ENCODE measurements at places on chromosomes 5 and 9.

GRCh38 chr9:38737246-38737645 lies 17.3 kb upstream of the FAM240B start:
- DNase-seq, result no peak

GRCh38 chr9:7879551-7880245 lies 80.1 kb upstream of the DMAC1 start:
- peak; percentile 71 for DNase-seq

DNA sequence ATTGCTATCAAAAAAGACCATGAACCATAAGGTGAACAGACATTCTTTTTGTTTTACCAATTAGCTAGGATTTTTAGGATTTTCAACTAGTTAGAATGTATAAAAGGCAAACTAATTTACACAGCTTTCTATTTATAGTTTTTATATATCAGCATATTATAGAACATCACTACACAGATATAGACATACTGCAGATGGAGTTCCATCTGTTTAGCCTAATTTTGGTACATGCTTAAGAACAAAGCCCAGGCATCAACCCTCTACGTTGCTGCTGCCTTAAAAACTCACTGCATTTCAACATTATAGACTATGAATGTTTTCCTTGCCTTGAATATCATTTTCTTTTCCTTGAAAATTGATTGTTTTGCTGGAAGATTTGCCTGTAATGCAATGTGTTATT lies 2227.5 kb upstream of the C9orf72 start:
- DNase-seq, result peak; percentile 7

GRCh38 chr9:131297903-131298302 lies 8.4 kb downstream of the PLPP7 start:
- DNase-seq, result no peak

DNA sequence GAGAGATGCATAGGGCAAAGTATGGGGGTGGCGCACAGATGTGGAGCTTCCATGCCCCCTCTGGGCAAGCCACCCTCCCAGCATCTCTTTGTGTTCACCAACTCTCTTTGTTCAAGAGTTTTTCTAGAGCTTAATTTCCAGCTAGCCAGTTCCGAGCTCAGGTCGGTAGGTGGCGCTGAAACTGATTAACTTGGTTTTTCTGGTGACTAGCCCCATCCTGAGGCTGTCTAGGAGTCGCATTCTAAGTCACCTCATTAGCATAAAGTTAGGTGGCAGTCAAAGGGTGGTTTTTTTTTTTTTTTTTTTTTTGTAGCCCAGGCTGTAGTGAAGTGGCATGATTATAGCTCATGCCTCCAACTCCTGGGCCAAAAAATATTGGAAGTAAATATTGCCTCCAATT lies 476.4 kb downstream of the KDM4C start:
- DNase-seq, result no peak

- DNase-seq, result no peak
Measured at GRCh38 chr9:126509718-126510117, 104.0 kb upstream of the LMX1B start.

GRCh38 chr5:126359884-126360283 lies 63.3 kb upstream of the GRAMD2B start:
- no peak for DNase-seq

DNA sequence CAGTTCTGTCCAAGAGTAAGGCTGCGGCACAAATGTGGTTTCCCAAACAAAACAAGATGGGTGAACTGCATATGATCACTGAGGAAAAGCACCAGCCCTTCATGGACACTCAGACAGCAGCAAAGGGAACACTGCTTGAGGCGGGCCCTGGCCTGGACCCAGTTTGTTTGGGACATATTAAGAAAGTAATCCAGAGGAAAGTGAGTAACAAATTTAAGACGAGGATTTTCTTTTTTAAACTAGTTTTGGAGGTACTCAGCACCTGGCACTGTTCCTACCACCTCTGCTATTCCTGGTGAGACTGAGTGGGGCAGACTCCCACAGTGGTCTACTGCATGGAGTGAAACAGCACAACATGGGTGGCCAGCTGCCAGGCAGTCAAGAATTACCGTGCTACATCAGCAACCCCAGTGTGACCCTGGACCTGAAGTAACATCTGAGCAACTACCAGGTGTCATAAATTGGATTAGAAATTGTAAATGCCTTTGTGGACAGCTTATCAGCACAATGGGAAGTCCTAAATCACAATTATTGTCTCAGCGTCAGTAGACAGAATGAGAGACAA lies 28.5 kb downstream of the P4HA2 start:
- DNase-seq, result no peak

DNA sequence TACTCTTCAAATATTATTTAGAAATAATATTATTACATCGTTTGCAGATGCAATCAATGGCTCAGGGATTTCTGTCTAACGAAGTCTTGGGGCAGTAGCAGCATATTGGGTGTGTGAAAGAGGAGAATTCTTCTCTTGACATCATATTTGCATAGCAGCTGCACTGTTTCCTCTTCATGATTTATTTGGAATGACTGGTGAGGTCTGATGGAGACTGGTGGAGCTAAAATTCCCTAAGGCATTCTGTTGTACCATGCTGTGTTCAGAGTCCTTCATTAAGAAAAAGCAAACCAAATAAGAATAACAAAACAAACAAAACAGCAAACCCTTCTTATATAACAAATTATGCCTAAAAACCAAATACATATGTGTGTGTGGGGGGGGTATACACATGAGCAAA lies 177.6 kb downstream of the DIRAS2 start:
- DNase-seq, result peak; percentile 66

DNA sequence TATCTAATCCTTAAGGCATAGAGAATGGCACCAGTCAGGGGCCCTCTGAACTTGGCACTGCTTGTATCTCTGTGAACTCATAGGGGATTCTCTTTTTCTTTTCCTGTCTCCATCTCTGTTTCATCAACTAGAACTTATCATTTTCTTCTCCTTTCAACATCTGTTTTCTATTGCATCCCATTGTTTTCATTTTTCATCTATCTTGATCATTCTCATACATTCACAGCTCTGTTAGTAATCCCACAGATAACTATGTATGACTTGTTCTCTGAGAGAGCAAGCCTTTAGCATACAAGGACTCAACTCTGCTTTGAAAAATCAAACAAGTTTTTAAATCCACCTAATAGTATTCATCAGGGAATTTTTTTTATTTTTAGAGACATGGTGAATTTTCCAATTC lies 264.3 kb downstream of the ARRDC3 start:
- no peak for DNase-seq

DNA sequence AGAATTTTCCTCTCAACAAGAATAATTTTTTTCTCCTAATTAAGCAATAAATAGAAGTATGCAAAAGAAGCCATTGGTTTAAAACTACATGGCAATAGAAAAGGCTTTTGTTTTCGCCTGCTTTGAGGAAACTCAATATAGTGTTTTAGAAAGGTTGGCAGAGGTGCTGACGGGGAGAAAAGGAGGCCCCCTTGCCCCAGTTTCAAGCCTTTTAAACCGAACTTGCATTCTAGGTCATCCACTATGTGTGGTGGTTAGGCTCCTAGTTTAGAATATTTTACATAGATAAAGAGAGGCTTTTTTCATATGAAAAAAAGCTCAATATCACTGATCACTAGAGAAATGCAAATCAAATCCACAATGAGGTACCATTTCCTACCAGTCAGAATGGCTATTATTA lies 33.5 kb upstream of the CEMIP2 start:
- no peak for DNase-seq

DNA sequence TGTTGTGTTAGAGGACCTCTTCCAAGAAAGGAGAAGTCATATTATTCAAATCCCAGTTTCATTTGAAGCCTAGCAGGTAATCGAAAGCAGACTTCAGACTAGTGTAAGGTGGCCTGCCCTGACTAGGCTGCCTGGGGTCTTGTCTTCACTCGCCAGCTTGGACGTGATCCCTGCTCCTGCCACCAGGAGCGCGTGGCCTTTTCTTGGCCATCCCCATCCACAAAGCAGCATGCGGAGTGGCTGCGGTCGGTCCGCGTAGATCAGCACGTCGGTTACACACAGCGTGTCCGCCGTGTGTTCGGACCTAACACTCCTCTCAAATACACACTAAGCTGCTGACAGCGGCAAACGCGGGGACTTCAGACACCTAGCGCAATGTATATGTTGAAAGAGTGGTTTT lies 37.3 kb downstream of the CFAP77 start:
- no peak for DNase-seq

- no peak for DNase-seq
Measured at GRCh38 chr9:133371261-133371711, 4.6 kb downstream of the SURF4 start.

DNA sequence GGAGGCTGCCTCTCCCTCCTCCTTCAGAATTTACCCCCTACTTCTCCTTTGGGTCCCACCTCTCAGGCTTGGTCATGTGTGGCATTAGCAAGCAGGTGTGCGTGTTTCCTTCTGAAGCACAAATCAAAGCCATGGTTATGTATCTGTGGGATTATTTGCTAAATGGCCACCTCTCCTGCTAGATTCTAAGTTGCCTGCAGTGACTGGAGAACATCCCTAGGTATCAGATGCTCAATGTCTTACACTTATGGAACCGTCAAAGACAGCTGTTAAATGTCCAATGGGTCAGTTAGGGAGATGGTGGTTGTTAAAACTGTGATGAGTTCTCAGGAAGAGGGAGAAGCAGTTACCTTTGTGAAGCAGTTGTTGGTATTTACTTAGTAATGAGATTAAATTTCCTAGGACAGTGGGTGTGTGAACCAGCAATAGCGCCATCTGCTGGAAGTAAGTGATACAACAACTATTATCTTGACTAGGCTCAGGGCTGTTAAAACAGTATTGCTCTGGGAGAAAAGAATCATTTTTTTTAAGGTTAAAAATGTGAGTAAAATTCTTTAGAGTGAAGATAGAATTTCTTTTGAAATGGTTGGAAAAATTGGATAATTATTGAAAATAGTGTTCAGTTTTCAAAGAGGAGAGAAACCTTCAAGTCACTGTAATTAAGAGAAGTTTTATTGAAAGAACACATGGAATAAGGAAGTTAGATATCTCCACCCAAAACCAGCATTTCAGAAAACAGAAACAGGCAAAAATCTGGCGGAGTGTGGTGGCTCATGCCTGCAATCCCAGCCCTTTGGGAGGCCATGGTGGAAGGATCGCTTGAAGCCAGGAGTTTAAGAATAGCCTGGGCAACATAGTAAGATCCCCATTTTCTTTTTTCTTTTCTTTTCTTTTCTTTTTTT lies 71.3 kb downstream of the TMC1 start:
- peak; percentile 76 for DNase-seq

- peak; percentile 21 for DNase-seq
Measured at GRCh38 chr5:66558560-66558959, 37.6 kb upstream of the MAST4 start.

- DNase-seq, result no peak
Measured at GRCh38 chr5:141100243-141100805, at the start of gene PCDHB3. Gene PCDHB3 (plus strand): TSS chr5:141100473. CDS start chr5:141100650, 177 bp downstream.

GRCh38 chr5:160445132-160445531 lies 23.5 kb downstream of the PTTG1 start:
- DNase-seq, result no peak

DNA sequence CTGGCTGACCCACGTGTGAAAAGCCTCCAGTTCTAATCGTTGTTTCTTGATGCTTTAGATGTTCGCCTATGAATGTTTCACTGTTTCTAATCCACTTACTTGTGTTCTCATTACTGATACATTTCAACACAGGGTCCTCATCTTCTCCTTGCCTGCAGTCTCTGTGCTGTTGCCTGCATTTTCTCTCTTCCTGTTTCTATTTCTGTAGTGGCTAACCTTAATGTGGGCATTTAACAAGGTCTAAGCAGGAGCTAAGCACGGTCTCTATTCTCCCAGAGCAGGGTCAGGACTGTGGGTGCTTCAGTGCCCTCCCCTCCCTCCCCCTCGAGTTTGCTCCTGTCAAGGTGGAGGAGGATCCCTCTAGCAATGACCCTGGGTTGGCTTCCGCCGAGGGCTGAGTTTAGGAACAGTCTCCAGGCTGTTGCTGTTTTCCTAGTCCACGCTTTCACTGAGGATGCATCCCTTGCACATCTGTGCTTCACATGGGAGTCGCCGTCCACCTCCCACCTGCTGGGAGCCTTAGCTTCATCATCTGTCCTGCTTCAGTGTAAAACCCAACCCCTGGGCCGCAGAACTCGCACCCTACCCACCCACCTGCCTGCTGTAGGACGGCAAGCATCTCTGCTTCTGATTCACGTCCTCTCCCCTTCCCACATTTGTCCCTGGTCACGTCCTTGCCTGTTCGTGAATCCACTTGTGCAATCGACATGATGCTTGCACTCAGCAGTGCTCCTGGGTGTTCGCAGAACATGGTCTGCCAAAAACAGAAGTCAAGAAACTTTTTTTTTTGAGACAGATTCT lies 2.4 kb upstream of the EXOC3 start:
- DNase-seq, result no peak

- DNase-seq, result no peak
Measured at GRCh38 chr5:166625210-166625865, 1666.1 kb upstream of the WWC1 start.

DNA sequence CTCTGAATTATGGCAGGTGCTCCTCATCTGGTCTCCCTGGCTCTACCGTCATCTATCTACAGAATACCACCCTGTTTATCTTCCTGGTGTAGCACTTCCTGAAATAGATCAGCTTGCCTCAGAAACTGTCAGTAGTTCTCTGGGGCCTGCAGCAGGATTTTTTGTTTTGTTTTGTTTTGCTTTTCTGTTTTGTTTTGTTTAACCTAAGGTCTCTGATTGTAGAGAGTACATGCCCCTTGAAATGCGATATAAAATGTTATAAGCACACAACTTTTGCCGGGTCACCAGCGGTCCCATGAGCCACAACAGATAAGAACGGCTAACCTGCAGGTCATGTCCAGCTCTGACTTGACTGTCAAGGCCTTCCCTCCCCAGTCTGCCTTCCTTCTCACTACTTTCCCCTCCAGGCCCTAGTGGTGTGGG lies 26.6 kb upstream of the CREBRF start:
- DNase-seq, result no peak

- no peak for DNase-seq
Measured at GRCh38 chr5:55852503-55852902, 1.3 kb downstream of the IL31RA start.

DNA sequence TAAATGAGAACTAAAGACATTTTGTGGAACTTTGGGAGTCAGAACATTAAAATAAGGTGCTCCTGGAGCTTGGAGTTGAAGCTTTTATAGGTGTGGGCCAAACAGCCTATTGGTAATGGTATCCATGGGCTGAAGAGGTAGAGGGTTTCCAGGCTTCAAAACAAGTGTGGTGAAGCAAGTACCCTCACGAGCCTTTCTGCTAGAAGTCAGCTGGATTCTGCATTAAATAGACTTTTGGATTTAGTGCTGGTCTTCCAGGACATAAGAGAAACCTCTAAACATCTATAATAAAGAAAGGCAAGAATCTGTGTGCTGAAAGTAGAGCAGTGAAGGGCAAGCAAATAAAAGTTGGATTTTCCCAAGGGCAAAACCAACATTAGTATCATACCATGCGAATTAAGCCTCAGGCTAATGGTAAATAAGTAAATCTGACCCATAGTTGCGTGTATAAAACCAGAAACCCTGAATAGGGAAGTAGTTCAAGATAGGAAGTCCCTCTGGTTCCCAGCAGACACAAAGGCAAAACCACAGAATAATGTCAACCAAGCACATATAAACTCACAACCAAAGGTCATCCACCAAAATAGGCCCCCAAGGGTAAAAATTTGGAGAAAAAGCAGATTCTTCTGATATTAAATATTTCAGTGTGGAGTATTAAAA lies 306.3 kb downstream of the TLE4 start:
- DNase-seq, result no peak

Data from NCI-H2171 treated with DMSO at 0.1 percent for 48 hours (cell line).